ENCODE measurements at places on chromosomes 6 and 20.
A peak's percentile ranks its signal among the peaks of the same experiment; 100 is the strongest.

DNA sequence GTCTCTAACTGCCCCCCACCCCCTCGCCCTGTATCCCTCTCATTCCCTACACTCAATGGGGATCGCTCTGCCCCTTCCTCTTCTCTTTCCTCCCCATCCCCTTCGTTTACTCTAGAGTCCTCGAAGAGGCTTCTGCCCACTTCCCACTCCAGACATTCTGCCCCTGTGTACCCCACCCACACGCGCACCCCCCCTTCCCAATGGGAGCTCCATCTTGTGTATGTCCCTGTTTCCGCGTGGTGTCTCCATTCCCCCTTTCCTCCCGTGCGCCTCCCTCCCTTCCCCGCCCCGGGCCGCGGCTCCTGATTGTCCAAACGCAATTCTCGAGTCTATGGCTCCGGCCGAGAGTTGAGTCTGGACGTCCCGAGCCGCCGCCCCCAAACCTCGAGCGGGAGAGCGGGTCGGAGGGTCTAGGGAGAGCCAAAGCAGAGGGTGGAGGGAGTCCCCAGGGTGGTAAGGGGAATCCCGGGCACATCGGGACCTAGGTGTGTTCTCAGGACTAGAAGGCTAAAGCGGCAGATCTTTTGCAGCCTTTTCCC is 679 bp upstream of the RING1 start:
- H3K36me3 ChIP-seq: peaks cover 30% of the 10 kb centered on the region
- DNase-seq: no peak
- peak overlapping the region; percentile 78 for H3K4me3 ChIP-seq
- peaks cover 40% of the 10 kb centered on the region for H3K4me1 ChIP-seq
- peak overlapping the region; percentile 90 for H3K27ac ChIP-seq
- H3K27me3 ChIP-seq: no peaks in the 10 kb centered on the region

GRCh38 chr6:38034274-38034914 is 214.9 kb downstream of the ZFAND3 start:
- peaks cover 16% of the 10 kb centered on the region for H3K4me1 ChIP-seq
- H3K27me3 ChIP-seq: no peaks in the 10 kb centered on the region
- no peaks in the 10 kb centered on the region for H3K36me3 ChIP-seq
- DNase-seq: no peak

DNA sequence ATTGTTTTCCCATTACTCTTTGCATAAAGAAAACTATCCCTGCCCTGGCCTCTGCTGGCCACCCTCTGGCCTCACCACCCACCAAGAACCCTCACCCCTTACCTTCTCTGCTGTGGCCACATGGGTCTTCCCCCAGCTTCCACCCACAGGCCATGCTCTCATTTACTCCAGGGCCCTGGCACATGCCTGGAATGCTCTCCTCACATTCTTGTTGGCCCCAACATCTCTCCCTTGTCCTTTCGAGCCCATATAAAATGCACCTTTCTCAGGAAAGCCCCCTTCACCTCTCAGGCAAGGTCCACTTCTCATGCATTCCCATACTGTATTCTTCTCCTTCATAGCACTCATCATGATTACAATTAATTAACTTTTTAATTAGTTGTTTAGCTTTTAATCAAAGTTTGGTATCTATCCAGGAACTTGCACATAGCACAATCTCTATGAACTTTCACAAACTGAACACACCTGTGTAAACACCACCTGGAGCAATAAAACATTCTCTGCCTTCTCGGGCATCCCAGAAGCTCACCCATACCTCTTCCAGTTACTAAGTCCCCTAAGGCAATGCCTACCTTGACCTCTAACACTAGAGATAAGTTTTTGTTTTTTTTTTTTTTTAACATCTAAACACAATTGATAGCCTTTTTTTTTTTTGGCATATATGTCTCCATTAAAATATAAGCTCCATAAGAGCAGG is 617.2 kb downstream of the PTPRT start:
- H3K4me1 ChIP-seq: no peaks in the 10 kb centered on the region
- H3K36me3 ChIP-seq: no peaks in the 10 kb centered on the region
- no peak overlapping the region for H3K4me3 ChIP-seq
- DNase-seq: no peak
- H3K27me3 ChIP-seq: no peaks in the 10 kb centered on the region

GRCh38 chr20:2093159-2093781 is 8.4 kb upstream of the STK35 start:
- peaks cover 21% of the 10 kb centered on the region for H3K27me3 ChIP-seq
- H3K4me1 ChIP-seq: no peaks in the 10 kb centered on the region
- H3K27ac ChIP-seq: no peak overlapping the region
- no peak for DNase-seq
- H3K36me3 ChIP-seq: no peaks in the 10 kb centered on the region

GRCh38 chr6:130893277-130893676 is 66.1 kb downstream of the SMLR1 start:
- H3K36me3 ChIP-seq: no peaks in the 10 kb centered on the region
- H3K4me1 ChIP-seq: no peaks in the 10 kb centered on the region
- H3K27ac ChIP-seq: no peak overlapping the region
- H3K4me3 ChIP-seq: no peak overlapping the region

GRCh38 chr6:55047451-55048044 is 126.8 kb upstream of the HCRTR2 start:
- H3K27ac ChIP-seq: no peak overlapping the region
- H3K4me3 ChIP-seq: no peak overlapping the region
- no peaks in the 10 kb centered on the region for H3K4me1 ChIP-seq

DNA sequence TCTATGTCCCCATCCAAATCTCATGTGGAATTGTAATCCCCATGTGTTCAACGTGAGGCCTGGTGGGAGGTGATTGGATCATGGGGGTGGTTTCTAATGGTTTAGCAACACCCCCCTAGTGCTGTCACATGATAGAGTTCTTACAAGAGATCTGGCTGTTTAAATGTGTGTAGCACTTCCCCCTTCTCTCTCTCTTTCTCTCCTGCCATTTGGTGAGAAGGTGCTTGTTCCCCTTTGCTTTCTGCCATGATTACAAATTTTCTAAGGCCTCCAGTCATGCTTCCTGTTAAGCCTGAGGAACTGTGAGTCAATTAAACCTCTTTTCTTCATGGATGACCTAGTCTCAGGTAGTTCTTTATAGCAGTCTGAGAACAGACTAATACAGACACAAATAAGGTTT is 165.4 kb downstream of the OGFRL1 start:
- H3K36me3 ChIP-seq: no peaks in the 10 kb centered on the region
- no peak overlapping the region for H3K27ac ChIP-seq
- no peak for DNase-seq
- H3K4me3 ChIP-seq: no peak overlapping the region
- no peaks in the 10 kb centered on the region for H3K4me1 ChIP-seq
- H3K27me3 ChIP-seq: no peaks in the 10 kb centered on the region

DNA sequence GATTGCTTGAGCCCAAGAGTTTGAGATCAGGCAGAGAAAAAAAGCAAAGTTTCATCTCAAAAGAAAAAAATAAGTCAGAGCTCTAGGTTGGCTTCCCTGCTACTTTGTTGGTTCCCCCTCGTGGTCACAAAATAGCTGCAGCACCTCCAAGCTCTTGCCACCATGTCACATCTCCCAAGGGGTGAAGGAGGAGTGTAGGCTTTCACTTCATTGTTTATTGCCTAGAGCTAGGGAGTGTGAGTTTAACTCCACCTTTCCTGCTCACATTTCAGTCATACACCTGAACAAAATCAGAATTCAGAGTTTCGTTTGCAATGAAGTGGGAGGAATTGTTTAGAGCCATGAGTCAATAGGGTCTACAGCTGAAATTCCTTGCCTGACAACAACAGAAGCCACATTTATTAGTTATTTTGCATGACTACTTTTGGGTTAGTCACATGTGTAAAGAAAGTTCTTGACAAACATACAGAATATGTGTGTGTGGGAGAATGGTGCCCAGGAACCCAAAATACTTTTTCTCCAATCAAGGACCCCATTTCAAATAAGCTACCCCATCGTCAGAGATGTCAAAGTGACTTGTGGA is 56.2 kb upstream of the UFL1 start:
- DNase-seq: peak; percentile 7
- H3K27me3 ChIP-seq: no peaks in the 10 kb centered on the region
- H3K27ac ChIP-seq: no peak overlapping the region

- peaks cover 43% of the 10 kb centered on the region for H3K36me3 ChIP-seq
- H3K4me3 ChIP-seq: peak overlapping the region; percentile 51
- DNase-seq: no peak
- H3K4me1 ChIP-seq: peaks cover 48% of the 10 kb centered on the region
Observed at GRCh38 chr6:118905084-118905483, 11.1 kb downstream of the ASF1A start.

GRCh38 chr6:140921366-140922226 is 1211.1 kb upstream of the GJE1 start:
- H3K36me3 ChIP-seq: no peaks in the 10 kb centered on the region
- H3K4me3 ChIP-seq: no peak overlapping the region
- DNase-seq: no peak
- H3K4me1 ChIP-seq: no peaks in the 10 kb centered on the region

- H3K27ac ChIP-seq: peak overlapping the region; percentile 78
- peak overlapping the region; percentile 65 for H3K4me3 ChIP-seq
- no peak for DNase-seq
- no peaks in the 10 kb centered on the region for H3K27me3 ChIP-seq
Observed at GRCh38 chr6:35312076-35312800, 14.6 kb downstream of the DEF6 start.

GRCh38 chr6:112228480-112229332 is 25.7 kb downstream of the LAMA4 start:
- DNase-seq: no peak
- no peak overlapping the region for H3K4me3 ChIP-seq

- no peak for DNase-seq
- no peaks in the 10 kb centered on the region for H3K4me1 ChIP-seq
- H3K4me3 ChIP-seq: no peak overlapping the region
- peaks cover 2% of the 10 kb centered on the region for H3K27me3 ChIP-seq
Observed at GRCh38 chr6:138187156-138187555, 25.4 kb downstream of the ARFGEF3 start.

DNA sequence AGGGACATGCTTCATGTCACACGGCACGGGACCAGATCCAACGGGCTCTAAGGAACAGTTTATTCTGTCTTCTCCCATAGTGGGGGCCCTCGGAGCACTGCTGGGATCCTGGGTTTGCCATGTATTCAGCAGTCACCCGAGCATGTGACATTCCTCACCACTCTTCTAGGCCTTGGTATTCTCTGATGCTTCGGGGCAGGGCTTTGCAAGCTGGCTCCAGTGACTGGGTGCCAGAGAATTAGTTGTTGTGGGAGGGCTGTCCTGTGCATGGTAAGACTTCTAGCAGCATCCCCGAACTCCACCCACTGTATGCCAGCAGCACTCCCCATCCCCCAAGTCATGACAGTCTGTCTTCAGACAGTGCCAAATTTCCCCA is 5.4 kb downstream of the CCN5 start:
- H3K4me3 ChIP-seq: no peak overlapping the region
- no peaks in the 10 kb centered on the region for H3K36me3 ChIP-seq
- H3K27me3 ChIP-seq: no peaks in the 10 kb centered on the region
- H3K27ac ChIP-seq: no peak overlapping the region
- no peaks in the 10 kb centered on the region for H3K4me1 ChIP-seq
- no peak for DNase-seq

DNA sequence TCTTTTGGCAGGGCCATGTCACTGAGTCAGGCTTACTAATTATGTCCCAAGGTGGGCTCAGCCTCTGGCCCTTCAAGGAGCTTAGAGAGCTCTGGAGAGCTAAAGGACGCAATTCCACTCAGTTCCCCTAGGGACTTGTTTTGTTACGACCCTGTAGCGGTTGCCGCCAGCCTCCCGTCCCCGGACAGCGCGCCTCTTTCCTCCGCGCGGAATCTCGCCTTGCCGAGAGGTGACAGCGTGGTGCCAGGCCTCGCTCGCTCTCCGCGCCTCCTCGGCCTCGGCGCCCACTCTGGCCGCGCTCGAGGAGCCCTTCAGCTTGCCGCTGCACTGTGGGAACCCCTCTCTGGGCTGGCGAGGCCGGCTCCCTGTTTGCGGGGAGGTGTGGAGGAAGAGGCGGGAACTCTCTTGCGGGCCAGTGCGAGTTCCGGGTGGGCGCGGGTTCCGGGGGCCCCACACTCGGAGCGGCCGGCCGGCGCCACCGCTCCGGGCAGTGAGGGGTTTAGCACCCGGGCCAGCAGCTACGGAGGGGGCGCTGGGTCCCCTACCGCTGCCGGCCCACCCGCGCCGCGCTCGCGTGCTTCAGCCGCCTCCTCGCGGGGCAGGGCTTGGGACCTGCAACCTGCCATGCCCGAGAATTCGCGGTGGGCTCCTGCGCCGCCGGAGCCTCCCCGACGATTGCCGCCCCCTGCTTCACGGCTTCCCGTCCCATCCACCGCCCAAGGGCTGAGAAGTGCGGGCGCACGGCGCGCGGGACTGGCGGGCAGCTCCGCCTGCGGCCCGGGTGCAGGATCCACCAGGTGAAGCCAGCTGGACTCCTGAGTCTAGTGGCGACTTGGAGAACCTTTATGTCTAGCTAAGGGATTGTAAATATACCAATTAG is 9.9 kb upstream of the ZNF311 start:
- H3K27ac ChIP-seq: no peak overlapping the region
- H3K4me3 ChIP-seq: no peak overlapping the region
- peaks cover 17% of the 10 kb centered on the region for H3K4me1 ChIP-seq
- H3K27me3 ChIP-seq: peaks cover 40% of the 10 kb centered on the region

- peak overlapping the region; percentile 10 for H3K27ac ChIP-seq
- no peaks in the 10 kb centered on the region for H3K36me3 ChIP-seq
- H3K4me3 ChIP-seq: no peak overlapping the region
- no peaks in the 10 kb centered on the region for H3K27me3 ChIP-seq
- no peak for DNase-seq
Observed at GRCh38 chr20:45783656-45784294, 7.9 kb downstream of the WFDC3 start.

DNA sequence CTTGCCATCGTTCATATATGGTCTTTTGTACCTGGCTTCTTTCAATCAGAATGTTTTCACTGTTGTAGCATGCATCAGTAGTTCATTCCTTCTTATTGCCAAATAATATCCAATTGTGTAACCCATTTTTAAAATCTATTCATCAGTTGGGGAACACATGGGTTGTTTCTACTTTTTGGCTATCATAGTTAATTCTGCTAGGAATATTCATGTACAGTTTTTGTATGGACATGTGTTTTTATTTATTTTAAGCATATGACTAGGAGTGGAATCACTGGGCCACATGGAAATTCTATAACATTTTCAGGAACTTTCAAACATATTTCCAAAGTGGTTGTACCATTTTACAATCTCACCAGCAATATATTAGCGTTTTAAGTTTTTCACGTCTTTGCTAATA is 187.4 kb upstream of the PRND start:
- no peaks in the 10 kb centered on the region for H3K36me3 ChIP-seq
- no peak for DNase-seq
- H3K4me3 ChIP-seq: no peak overlapping the region
- no peak overlapping the region for H3K27ac ChIP-seq
- H3K27me3 ChIP-seq: peaks cover 4% of the 10 kb centered on the region

DNA sequence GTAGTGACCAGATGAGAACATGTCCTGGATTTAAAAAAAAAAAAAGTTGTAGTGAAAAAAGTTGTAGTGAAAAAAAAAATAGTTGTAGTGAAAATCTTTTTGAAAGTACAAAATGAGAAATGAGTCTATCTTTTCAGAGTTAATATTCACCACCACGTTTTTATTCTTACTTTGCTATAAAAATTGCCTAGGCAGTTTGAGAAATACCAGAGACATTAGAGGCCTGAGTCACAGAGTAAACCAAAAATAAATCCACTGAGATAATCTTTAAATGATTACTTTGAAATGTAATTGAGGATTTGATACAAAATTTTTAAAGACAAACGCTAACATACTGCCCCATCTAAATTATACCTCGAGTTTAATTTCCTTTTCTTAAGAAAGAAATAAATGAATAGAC is 101.2 kb upstream of the TIAM2 start:
- DNase-seq: no peak
- H3K27me3 ChIP-seq: no peaks in the 10 kb centered on the region
- peaks cover 2% of the 10 kb centered on the region for H3K36me3 ChIP-seq
- H3K27ac ChIP-seq: no peak overlapping the region

Data from CD4-positive, CD25-positive, alpha-beta regulatory T cell (primary cell).